ENCODE measurements at places on chromosomes 3 and 15.

DNA sequence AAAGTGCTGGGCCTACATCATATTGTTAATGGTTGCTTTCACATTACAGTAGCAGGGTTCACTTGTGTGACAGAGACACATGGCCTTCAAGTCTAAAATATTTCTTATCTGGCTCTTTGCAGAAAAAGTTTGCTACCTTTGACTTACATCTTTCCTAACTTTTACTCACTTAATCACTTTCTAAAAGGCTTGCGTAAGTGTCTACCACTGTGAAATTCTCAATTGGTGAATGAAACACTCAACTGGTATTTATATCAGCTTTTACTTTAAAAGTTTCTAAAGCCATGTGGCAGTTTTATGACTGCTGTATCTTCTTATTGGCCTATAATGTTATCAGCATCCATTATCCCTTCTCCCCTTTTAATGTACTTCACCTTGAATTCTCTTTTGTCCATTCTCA lies 554.5 kb downstream of the ZIC1 start:
- no peak for DNase-seq

GRCh38 chr3:183931881-183932280 lies 47.2 kb upstream of the PARL start:
- DNase-seq: no peak

GRCh38 chr15:75669191-75669878 lies 21.6 kb downstream of the SNX33 start:
- DNase-seq: no peak

- no peak for DNase-seq
Measured at GRCh38 chr15:75966073-75966472, 46.2 kb downstream of the NRG4 start.

DNA sequence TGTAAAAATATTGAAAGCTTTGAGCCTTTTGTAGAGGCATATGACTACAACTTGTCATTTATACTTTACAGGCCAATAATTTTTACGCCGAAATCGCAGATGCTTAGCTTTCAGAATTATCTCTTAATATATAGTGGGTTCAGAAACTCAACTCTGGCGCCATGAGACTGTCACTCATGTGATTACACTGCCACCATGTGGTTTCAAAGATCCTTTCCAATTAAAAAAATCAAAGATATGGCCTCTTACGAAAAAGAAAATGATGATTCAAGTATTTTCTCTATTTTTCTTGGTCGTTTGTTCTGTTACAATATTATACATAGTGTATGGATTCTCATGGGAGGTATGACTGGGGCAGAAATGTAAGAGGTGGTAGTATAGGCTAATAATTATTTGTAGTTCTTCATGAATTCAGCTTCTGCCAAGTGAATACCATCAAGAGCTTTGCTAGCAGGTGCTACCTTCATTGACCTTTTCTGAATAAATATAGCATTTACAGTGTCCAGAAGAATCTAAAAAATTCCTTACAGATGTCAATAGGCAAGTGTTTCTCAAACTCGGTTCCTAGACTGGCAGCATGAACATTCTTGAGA lies 751.7 kb upstream of the GOLIM4 start:
- peak; percentile 78 for DNase-seq

GRCh38 chr3:136562026-136562425 lies 190.2 kb downstream of the STAG1 start:
- DNase-seq: no peak

- no peak for DNase-seq
Measured at GRCh38 chr3:33100229-33100628, 3.3 kb upstream of the GLB1 start.

DNA sequence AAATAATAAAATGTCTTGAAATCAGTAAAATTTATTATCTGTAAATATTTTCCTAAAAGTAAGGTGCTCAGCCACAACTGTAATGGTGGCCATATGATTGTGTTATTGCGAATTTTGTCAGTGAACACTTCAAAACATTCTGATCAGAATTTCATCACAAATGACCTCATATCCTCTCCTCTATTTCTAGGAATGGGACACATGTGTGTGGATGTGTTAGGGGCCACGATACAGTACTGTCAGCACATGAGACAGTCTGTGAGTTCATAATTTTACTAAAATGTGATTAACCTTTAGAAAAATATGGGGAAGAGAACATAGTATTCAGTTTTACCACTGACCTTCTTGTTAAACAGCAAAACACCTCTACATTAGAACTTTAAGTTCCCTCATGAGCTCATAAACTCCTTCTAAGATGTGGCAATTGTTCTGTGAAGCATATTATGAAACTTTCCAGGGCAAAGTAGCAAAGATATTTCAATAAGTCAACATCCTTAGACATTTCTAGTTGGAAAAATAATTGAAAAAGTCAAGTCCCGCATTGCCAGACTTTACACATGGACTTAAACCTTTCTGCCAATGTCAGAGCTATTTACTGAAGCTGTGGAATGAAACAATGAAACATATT lies 158.2 kb upstream of the ABI3BP start:
- DNase-seq: no peak

DNA sequence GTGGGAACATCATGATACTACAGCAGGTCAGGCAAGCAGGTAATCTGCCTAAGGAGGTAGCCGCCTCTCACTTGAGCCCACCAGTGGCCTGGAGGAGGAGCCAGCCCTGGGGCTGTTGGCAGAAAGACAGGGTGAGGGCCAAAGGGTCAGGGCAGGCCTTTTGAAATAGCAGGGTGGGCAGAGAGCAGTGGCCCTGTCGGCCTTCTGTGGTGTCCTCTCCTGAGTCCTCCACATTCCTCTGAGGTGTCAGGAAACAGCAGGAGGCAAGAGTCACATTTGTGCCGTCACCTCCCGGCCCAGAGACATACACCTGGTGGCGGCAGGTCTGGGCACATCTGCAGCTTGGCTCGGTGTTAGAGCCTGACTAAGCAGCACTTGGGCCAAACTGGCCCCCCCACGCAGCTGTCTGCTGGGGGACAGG lies 3.9 kb upstream of the BNC1 start:
- peak; percentile 41 for DNase-seq

DNA sequence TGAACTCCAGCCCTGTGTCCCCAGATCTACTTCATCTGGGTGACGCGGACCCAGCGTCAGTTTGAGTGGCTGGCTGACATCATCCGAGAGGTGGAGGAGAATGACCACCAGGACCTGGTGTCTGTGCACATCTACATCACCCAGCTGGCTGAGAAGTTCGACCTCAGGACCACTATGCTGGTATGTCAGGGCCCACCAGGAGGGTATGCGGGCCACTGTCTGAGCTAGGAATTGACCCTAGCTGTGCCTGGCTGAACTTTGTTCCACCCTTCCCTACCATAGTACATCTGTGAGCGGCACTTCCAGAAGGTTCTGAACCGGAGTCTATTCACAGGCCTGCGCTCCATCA lies 24.3 kb downstream of the SHF start:
- no peak for DNase-seq

GRCh38 chr3:157405457-157405856 lies 31.2 kb upstream of the PTX3 start:
- DNase-seq: no peak

DNA sequence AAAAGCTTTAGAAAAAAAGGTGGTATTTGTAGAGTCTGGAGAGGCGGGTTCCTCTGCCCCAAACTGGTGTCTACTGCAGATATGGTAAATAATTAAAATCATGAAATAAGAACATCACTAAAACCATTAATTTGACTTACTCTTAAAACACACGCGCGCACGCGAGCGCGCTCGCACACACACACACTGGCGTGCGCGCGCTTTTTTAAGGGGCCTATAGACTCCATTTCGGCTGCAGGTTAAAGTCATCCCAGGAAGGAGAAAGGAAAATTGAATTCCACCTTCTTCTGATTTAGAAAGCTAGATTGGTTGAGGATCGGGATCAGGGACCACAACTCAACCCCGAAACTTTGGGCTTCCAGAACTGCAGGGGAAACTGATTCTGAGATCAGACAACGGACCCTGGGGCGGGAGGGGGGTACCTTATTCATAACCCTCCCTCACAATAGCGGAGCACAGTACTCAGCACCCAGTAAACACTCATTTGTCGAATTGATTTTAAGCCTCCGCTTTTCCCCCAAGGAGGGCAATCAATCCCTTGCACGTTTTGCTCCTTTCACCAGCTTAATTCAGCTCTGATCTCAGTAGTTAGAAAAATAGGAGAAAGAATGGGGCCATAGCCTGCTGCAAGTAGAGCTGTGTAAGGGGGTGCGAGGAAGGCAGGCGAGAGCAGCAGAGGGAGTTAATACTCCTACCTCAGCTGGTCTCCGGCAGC lies 509 bp upstream of the LRRC3B start:
- DNase-seq: peak; percentile 39

GRCh38 chr15:53457479-53457878 lies 302.0 kb downstream of the WDR72 start:
- no peak for DNase-seq

- no peak for DNase-seq
Measured at GRCh38 chr3:187352581-187353575, 15.3 kb upstream of the RTP4 start.

- DNase-seq: no peak
Measured at GRCh38 chr3:177281292-177282118, 84.2 kb upstream of the TBL1XR1 start.

DNA sequence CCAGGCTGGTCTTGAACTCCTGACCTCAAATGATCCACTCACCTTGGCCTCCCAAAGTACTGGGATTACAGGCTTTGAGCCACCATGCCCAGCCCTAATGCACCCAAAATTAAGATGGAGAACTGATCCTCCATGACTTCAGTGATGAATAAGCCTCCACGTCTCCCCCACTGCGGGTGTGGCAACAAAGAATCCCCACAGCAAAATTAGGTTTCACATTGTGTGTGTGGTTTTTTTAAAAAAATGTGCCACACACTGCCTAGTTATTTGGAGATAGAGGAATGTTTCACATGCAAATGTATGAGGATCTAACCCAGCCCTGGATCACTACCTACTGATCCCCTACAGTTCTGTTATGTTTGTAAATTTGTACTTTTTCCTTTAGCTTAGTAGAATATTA lies 17.3 kb downstream of the HDAC11 start:
- no peak for DNase-seq

All from GM23338 (cell line).